Stimulated activated CD4-positive, alpha-beta T cell treated with anti-CD3 and anti-CD28 coated beads, TNF-alpha, amount 100 ng/mL, for 24 hours (primary cell): ENCODE measurements at places on chromosomes 7 and 10.

DNA sequence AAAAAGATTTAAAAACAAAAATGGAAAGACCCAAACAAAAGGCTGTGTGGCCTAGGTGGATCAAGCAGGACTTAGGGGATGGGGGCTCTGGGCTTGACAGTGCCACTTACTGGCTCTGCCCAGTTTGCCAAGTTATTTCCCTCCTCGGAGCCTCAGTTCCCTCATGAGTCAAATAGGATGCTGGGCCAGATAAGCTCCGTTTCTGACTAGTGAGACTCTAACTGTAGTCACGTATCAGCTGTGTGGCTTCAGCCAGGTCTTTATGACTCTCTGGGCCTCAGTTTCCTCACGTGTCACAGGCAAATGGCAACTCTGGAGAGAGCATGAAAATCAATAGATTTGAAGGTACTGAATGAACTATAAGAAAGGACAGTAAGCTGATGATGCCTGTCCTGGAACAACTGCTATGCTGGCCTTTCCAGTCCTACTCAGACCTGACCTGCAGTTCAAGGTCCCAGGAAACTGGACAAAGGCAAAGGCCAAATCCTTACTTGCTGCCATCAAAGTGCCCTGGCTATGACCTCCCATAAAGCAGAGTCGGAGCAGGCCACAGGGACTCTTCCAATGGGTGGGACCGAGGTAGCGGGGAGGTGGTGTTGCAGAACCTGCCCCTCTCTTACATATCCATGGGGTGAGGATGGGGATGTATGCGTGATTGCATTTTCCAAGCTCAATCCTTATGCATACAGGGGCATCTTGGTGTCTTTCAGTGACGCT lies 27.0 kb downstream of the FAM53B start:
- DNase-seq, result no peak

DNA sequence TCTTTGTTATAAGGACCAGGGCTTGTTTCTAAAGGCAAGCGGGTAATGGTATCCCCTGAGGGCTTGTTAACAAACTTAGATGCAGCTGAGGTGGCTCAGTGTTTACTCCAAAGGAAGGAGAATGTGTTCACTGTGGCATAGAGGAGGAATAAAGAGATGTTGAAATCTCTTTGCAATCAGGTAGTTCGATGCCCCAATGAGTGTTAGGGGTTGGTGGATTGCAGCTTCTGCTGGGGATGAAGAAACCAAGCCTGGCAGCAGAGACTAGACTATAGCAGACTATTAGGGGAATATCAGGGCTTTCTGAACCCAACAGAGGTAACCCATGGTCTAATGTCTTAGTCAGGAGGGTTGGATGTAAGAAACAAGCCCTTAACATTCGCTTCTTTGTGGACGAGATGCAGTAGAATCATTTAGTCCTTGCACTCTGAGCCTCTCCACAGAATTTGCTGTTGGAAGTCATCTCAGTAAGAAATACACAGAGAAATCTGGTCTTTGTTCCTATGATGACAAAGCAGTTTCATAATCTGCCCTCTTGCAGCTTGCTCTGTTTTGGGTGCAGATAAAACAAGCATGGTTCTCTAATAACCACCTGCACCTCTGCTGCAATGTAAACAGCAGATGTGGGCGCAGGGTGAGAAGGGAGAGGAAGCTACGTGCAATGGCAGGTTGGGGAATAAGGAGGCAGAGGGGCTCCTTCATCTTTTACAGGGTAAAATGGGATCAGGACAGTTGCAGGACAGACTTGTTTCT lies 108.6 kb downstream of the NRF1 start:
- DNase-seq, result no peak

GRCh38 chr7:19119372-19119771 lies 1.9 kb upstream of the TWIST1 start:
- DNase-seq, result no peak

DNA sequence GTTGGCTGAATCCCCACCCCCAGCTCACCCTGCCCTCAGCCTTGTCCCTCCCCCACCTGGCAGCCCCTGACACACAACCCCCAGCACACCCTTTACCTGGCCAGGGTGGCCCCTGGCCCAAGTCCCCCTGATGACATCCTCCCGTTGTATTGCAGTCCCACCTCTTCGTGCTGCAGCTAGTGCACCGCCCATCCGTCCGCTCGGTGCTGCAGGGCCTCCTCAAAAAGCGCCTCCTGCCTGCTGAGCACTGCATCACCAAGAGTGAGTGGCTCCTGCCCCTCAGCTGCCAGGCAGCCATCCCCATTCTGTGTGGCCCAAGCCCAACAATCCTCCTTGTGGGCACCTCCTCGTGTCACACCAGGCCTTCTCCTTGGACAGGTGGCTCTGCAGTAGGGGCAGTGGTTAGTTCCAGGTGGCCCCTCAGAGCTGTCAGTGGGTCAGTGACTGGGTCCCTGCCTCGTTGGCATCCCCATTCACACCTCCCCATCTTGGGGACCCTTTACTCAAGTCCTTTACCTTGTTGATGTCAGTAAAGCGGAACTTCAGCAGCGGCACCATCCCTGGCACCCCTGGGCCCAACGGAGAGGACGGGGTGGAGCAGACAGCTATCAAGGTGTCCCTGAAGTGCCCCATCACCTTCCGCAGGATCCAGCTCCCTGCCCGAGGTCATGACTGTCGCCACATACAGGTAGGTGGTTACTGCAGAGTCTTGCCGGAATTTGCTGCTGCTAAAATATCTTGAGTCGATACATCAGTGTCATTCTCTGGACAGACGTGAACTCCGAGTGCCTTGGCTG lies 14.3 kb downstream of the ZMIZ2 start:
- DNase-seq, result no peak

DNA sequence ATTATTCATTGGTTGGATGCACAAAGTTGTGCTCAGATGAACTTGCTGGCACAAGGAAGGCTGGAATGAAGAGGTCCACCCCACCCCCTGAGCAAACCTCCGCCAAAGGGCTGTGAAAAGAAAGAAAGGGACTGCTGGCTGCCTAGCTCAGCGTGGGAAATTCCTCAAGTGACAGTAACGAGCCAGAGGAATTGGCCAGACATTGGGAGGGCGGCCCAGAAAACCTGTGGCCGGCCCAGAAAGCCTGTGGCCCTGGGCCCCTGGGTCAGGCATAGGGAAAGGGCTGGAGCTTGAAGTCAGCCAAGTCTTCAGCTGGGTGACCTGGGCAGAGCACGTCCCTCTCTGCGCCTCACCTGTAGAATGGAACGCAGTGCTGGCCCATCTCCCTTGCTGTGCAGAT lies 30.6 kb upstream of the CTBP2 start:
- no peak for DNase-seq

GRCh38 chr10:71438761-71439160 lies 42.0 kb downstream of the CDH23 start:
- no peak for DNase-seq

- no peak for DNase-seq
These were observed 261.4 kb upstream of the HABP2 start for GRCh38 chr10:113291413-113291812.

DNA sequence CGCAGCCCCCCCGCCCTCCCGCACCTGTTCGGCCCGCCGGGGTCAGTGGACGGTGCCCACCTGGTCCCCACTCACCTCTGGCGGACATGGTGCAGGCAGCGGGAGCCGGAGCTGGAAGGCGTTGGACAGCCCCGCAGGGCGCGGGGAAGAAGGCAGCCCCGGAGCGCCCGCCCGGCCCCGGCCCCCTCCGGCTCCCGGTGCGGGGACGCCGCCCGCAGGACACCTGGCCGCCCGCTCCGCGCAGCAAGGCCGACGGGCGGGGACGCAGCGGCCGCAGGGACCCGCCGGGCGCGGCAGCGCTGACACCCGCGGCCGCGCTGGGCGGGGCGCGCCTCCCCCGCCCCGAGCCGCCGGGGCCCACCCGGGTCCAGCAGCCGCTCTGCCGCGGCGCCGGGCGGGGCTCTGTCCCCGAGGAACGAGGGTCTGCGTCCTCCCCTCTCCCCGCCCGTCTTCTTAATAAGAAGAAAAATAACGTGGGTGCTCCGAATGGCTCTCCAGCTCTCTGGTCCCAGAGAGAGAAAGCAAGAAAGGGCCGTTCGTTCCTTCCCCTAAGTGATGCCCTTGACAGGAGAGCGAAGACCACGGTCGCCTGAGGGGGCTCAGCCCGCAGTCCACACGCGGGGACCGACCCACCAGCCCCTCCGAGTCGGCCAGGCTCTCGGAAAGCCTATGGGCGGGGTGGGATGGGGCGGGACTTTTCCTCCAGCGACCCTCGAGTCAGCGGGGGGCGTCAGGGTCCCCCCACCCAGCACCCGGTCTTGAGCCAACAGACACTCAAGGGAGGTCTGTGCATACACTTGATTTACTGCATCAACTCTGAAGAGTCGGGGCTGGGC lies 53.4 kb upstream of the FHIP2A start:
- no peak for DNase-seq

GRCh38 chr7:36100634-36101033 lies 52.4 kb upstream of the EEPD1 start:
- no peak for DNase-seq

DNA sequence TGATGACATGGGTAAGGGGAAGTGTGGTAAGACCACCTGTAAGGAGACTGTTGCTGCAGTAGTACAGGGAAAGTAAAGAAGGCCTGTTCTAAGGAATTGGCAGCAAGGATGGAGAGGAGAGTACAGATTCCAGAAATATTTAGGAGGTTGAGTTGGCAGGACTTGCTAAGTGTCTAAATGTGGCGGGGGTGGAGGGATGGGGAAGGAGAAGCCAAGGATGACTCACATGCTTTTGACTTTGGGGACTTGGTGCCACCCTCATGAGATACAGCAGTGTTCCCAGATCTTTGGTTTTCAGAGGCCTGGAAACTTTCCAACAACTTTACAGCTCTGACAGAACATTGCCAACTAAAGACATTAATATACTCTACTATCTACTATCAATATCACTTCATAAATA lies 45.4 kb downstream of the CDK6 start:
- DNase-seq, result no peak

DNA sequence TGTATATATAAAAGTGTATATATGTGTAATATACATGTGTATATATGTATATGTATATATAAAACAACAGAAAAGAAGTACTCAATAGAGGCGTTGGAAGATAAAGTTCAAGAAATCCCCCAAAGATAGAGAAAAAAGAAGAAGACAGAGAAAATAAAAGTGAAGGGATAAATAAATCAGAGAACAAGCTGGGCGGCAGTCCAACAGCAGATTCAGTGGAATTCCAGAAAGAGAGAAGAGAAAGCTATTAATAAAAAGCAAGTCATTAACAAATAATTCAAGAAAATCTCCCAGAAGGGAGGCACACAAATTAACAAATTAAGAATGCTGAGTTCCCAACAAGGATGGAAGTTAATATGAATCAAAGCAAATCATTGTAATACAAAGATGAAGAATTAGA lies 59.3 kb upstream of the RNF148 start:
- DNase-seq, result no peak

GRCh38 chr7:55509322-55509721 lies 63.0 kb downstream of the VOPP1 start:
- no peak for DNase-seq

GRCh38 chr7:116967983-116968382 lies 14.7 kb downstream of the ST7 start:
- DNase-seq, result no peak

GRCh38 chr7:997404-998395 lies 14.7 kb downstream of the CYP2W1 start:
- no peak for DNase-seq

DNA sequence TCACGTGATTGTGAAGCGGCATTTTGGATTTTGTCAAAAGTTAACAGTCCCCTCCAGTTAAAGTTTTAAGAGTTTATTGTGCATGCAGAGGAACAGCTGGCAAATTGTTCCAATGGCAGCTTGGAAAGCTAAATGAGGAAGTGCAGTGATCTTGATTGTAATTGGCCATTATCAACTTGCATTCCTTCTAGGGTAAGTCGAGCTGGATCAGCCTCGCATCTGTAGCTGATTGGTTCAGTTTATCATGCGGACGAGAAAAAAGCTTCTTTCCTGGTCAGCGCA lies 566 bp downstream of the ZNF789 start:
- DNase-seq, result no peak

DNA sequence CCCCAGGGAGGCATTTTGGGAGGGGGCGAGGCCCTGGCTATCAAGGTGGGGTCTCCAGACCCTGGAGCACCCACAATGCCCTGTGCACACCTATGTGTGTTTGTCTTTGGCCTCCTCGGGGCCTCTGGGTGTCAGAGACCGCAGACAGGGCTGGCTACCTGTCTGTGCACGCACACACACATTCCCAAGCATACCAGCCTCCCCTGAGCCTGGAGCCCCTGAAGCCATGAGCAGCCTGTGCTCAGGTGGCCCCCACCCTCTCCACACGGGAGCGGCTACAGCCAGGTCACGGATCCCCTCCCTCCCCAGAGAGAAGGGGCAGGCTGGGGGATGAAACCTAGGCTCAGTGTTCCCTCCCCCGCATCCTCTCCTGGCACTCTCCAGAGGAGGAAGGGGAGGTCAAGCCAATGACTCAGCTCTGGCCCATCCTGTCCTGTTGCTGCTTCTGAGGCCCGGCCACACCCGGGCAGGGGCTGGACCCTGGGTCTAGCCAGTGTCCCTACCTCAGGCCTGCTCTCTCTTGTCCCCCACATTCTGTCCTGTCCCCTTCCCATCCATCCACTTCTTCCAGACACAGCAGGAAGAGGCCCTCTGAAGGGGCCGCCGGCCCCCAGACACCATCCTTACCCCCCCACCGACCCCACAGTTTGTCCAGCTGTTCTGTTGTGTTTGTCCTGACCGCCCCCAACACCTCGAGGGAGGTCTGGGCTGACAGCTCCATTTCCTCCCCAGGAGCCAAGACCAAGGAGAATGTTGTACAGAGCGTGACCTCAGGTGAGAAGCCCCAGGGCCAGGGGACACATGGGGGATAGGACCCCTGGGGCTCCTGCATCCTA lies 720 bp downstream of the SNCG start:
- no peak for DNase-seq

GRCh38 chr7:130488392-130489139 lies 3.3 kb upstream of the MEST start:
- no peak for DNase-seq

DNA sequence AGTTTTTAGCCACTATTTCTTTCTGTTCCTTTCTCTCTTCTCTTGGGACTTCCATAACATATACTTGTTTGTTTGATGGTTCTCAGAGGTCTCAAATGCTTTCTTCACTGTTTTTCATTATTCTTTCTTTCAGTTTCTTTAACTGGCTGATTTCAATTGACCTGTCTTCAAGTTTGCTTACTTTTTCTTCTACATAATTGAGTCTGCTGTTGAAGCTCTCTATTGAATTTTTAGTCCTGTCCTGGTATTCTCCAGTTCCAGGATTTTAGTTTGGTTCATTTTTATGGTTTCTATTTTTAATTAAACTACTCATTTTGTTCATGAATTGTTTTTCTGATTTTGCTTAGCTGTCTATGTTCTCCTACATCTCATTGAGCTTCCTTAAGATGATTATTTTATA lies 1305.3 kb upstream of the CELF2 start:
- DNase-seq, result no peak

GRCh38 chr10:5533098-5533731 lies 8.5 kb downstream of the CALML3 start:
- no peak for DNase-seq

DNA sequence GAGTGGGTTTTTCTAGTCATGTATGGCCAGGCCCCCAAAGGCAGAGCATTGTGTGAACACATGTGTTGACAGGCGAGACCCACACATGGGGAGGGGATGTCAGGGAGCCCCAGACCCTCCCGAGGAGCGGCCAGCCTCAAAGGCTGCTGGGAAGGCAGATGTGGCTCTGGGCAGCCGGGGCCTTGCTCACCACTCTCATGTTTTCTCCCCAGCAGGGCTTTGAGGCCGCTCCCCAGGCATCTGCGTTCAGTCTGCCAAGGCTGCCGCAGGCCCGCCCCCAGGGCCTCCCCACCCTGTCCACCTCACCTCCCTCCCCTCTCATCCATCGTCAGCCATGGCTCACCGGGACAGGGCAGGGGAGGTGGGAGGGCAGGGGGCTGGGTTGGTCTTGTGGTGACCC lies 16.6 kb upstream of the VSIR start:
- DNase-seq, result no peak
